ENCODE measurements at places on chromosomes 3 and 15.

DNA sequence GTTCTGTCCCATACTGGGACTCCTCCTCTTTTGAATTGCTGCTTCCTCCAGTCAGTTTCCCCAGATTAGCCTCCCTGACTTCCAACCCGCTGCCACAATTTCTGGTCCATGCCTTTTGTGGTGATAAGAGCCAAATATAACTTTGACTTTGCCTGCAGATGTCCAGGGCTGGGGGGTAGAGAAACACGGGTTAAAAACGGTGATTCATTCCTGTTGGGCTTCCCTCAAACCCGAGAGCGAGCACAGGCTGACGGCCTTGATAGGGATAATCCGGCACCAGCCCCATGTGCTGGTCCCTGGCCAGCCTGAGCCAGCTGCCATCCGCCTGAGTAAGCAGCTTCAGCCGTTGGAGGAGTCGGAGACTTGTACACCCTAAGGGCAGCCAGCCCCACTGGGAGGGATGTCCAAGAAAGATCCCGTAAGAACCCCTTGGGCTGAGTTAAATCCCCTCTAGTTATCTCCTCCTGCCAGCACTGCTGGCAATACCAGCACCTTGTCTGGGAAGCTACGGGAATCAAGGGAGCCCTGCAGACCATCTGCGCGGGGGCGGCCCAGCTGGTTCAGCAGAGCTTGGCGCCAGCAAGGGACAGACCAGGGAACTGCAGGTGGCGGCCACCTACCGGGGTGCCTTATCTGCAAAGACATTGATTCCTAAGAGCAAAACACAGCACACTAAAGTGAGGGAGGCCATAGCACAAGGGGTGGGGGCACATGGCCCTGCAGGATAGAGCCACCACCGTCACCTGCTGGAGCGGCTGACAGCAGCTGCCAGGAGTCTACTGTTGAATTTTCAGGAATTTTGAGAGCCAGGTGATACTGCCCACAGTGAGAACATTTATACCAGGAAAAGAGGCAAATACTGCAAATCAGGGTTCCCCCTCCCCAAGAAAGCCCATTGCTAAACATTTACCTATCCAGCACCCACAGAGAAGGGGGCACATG is 18.1 kb downstream of the CSPG4 start:
- DNase-seq: no peak

DNA sequence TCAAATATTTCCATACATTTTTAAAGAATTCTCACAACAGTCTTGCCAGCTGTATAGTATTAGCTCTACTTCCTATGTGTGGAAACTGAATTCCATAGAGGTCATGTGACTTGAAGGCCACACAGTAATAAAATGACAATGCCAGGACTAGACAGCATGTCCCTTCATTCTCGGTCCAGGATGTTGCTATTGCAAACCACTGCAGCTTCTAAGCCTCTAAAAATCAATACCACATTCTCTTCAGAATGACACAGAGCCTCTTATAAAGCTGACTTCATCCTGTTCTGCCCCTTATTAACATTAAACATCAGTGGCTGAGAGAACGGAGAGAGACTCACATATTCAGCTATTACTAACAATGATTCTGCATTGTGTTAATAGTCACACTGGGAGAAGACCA is 240.3 kb upstream of the PEX5L start:
- no peak for DNase-seq

DNA sequence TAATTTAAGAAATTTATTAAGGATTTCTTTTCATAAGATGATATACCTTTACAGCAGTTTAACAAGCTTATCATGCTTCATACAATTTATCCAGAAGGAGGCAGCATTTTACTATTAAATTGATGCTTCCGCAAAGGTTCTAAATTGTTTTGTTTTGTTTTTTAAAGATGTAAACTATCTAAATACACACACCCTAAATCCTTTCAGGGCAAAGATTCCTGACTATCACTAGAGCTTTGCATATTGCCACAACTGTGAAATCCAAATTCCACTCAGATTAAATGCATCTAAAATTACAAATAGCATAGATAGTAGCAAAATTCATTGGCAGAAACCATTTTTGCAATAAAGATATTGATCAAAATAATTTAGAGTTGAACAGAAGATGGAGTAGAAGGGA is 44.5 kb upstream of the CCNL1 start:
- DNase-seq: no peak

- no peak for DNase-seq
Measured at GRCh38 chr3:101155825-101156224, 162.6 kb upstream of the ABI3BP start.

DNA sequence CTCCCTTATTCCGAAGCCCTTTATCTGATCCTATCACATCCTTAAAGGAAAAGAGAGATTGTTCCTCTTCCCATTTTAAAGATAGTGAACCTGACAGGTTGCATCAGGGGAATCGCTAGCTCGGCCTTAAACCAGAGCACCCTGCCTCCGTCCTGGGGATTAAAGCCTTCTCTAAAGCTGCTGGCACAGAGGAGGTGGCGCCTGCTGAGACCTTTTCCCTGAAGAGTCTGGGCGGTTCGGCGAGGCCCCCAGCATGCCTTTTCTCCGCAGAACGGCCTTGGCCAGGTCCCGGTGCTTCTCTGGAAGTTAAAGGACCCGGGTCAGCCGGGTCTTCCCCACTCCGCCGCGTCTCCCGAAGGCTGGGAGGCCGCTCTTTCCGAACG is 593 bp downstream of the FAM219B start:
- DNase-seq: peak; percentile 37

DNA sequence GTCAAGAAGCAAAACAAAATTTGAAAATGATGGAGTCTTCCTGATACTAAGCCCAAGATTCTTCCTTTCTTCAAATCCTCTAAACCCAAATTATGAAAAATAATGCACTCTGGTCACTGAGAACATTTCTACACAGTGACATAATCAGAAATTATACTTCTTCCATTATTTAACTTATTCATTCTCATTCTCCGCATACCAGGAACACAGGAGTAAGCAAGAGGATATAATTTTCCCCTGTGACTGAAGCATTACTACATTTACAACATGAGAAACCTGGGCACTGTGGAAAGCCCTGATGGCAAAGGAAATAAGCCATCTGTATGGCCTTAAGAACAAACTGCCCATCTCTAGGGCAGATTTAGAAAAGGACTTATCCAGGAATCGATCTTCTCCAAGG is 47.0 kb downstream of the EXD1 start:
- DNase-seq: no peak

DNA sequence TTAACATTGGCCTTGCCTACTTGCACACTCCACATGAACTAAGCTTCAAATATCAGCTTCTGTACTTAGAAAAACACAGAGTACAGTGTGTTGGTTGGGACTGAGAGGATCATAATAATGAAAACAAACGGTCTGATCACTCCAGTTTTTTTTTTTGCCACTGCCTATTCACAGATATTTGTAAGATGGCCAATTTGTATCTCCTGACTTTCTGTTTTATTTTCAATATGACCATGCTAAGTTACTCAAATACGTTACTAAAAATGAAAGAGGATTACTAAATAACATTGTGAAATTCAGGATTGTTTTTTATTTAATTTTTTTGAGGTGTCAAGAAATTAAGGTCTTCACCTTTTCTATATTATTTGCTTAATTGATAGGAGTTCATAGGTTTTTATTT is 595.1 kb downstream of the TUSC7 start:
- no peak for DNase-seq

DNA sequence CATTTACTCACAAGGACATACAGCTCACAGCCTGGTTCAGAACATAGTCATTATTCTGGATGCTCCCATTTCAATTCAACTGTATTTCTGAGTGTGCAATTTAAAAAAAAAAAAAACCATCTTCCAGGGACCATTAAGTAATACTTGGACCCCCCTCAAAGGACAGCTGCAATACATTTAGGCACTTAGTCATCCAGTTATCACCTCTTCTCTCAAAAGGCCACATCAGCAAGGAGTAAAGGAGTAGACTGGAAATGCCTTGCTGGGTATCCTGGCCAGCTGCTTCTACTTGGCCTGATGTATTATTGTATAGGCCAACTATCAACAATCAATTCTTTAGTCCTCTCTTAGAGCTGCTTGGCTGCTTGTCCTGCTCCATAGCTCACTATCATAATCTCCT is 211.4 kb upstream of the SETMAR start:
- DNase-seq: no peak

GRCh38 chr15:84840741-84841429 is 23.7 kb downstream of the ALPK3 start:
- peak; percentile 68 for DNase-seq

DNA sequence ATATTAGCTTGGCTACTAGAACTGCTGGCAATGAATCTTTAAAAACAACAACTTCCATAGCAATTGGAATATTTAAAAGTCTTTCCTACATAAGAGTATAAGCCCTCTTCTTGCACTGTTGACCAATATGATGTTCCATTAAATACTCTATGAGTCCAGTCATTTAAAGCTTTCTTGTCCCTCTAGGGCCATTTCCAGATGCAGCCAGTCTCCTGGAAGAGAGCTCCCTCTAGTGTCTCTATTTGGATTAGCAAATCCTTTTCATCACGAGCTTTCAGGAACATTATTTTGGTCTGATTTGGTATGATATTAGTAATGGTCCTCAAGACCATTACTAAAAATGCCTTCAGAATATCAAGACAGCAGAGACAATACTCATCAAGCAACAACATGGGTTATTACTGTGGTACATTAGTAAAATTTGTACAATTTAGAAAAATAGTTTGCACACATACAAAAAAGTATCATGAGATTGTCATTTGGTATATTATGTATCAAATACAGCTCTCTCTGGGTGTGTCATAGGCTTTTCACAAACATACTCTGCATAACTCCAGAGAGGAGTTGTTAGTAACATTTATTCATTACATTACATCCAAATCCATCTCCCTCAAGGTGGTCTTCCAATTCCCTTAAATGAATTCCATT is 101.3 kb downstream of the DPH6 start:
- DNase-seq: peak; percentile 54

DNA sequence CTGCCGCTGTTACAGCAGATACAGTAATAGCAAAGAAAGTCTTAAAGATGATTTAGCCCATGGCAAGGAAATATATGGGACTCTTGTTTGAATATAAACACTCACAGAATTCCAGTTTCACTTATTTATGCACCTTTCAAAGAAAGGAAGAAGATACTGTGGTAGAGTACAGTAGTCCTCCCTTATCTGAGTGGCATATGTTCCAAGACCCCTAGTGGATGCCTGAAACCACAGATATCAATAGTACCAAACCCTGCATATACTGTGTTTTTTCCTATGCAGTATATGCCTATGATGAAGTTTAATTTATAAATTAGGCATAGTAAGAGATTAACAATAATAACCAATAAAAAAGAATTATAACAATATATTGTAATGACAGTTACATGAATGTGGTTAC is 8.2 kb downstream of the MAP2K1 start:
- no peak for DNase-seq

GRCh38 chr3:72259755-72260587 is 475.0 kb upstream of the PROK2 start:
- no peak for DNase-seq

GRCh38 chr15:101532865-101533264 is 43.4 kb upstream of the PCSK6 start:
- DNase-seq: no peak

DNA sequence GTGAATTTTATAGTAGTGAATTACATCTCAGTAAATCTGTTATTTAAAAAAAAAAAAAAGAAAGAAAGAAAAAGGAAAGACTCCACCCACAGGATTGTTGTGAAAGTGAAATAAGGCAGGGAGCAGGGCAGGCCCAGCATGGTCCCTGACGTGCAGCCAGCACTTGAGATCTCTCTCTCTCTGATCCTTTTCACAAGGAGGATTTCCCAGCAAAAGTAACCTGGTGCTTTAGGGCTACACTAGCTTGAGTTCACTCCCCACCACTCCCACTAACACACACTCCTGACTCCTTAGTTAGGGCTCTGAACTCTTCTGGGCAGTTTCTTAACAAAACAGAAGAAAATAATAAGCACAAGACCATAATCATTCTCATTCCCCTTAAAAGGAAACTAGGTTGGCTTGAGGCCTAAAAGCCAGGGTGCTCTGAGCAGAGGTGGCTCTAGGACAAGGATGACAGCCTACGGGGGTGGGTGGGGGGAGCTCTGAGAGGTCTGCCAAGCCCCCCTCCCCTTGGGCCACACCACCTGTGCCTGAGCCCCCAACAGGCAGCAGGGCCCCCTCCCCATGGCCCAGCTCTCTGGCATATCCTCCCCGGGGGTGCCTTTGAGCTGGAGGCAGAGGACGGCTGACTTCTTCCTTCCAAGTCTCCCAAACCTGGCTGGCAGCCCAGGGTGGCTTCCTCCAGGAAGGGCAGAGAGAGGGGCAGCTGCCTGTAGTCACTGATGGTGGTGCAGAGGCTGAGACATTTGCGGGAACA is 856 bp downstream of the TMEM40 start:
- DNase-seq: no peak

DNA sequence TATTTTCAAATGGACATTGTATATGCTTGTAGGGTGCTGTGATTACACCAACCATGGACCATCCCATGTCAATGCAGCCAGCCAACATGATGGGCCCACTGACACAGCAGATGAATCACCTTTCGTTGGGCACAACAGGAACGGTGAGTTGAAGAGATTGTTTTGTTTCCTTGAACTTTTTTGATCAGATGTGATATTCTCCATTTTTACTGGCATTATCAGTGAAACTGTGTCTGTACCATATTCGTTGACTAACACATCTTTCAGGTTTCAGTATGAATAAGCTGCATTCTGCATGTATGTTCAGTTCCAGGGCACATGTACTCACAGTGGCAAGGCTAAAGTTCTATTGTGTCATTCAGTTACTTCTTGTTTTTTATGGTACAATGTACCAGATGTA is 655.2 kb downstream of the RBMS3 start:
- no peak for DNase-seq

- no peak for DNase-seq
Measured at GRCh38 chr3:194277786-194278130, 73.4 kb downstream of the CPN2 start.

DNA sequence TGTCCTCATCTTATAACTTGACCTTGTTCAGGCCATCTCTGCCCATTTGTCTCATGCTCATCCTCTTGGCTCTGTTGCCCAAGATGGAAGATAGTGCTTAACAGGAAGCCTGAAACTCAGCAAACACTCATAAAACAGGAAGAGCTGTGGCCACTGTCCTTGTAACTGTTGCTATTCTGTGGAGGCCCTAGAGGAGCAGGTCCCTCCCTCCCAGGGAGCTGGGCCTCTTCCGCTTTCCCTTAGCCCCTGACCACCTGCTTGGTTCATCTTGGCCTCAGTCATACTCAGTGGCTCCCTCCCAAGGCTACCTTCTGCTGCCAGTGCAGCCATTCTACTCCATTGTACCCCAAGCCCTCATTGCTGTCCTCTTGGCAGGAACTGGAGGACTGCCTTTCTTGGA is 3.5 kb downstream of the MAPKAPK3 start:
- DNase-seq: no peak

GRCh38 chr3:65888980-65889706 is 149.6 kb downstream of the MAGI1 start:
- no peak for DNase-seq

GRCh38 chr15:100114100-100114499 is 227.7 kb downstream of the ADAMTS17 start:
- DNase-seq: no peak

- no peak for DNase-seq
Measured at GRCh38 chr3:56173601-56174000, 294.7 kb downstream of the ERC2 start.

- DNase-seq: no peak
Measured at GRCh38 chr3:77227567-77227966, 187.7 kb downstream of the ROBO2 start.
